ENCODE measurements at places on chromosomes 16 and 17. TPM values are rescaled to one million over a fixed set of nuclear protein-coding genes. Genes with fewer than 3 reads are reported as not detected.

GRCh38 chr17:80614332-80615047, 69.9 kb downstream of the RPTOR start:
- no peak for DNase-seq

GRCh38 chr17:62004388-62004787, 60.7 kb downstream of the MED13 start:
- no peak for DNase-seq

DNA sequence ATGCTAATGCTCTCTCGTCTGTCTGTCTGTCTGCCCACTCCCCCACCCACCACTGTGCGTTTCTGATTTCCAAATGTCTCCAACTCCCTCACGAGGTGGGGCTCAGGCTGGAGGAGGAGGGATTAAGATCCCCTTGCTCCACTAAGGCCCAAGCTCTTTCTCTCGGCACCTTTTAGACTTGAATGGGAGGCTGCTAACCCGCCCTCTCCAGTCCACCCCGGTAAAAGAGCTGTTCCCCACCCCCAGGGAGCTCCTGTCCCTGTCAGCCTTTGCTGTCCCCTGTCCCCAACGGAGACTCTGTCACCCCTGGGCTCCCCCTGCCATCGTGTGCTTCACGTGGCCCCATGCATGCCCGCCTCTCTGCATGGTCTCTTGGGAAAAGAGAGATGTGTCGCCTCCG, 68.5 kb upstream of the PLCG2 start:
- no peak for DNase-seq

GRCh38 chr16:69188716-69189115, 1.8 kb downstream of the SNTB2 start:
- peak; percentile 65 for DNase-seq

The SSTR5 gene
- total RNA-seq, result not detected

The KRTAP2-2 gene
- total RNA-seq, result not detected

The NEK8 gene
- total RNA-seq, result 4.3 TPM

The VPS25 gene
- 49.5 TPM for total RNA-seq

The CCL2 gene
- 44.1 TPM for total RNA-seq

The TEX14 gene
- total RNA-seq, result 0.09 TPM

The LGALS9B gene
- total RNA-seq, result not detected

The SP6 gene
- 1.3 TPM for total RNA-seq

Measured in astrocyte (in vitro differentiated cells and primary cell).